Mammary microvascular endothelial cell (primary cell): ENCODE measurements at places on chromosomes 4 and X. TPM values are rescaled to one million over a fixed set of nuclear protein-coding genes. Genes with fewer than 3 reads are reported as not detected.

The CXCL6 gene
- total RNA-seq: 0.67 and 1.5 TPM in 2 replicates

The MAGEC2 gene
- not detected in 2 replicates for total RNA-seq

The SPANXD gene
- total RNA-seq: not detected in 2 replicates

The CDKL5 gene
- total RNA-seq: 1.5 and 1.9 TPM in 2 replicates

The SULT1E1 gene
- total RNA-seq: 0.34 TPM in 1 of 2 replicates, not detected in the other

The HDX gene
- 6.0 and 6.9 TPM in 2 replicates for total RNA-seq

The GYG2 gene
- 0.05 TPM in 1 of 2 replicates, not detected in the other for total RNA-seq

The MAGEC3 gene
- not detected in 2 replicates for total RNA-seq

The SUPT20HL2 gene
- not detected in 2 replicates for total RNA-seq

The ADGRG4 gene
- 0.07 and 0.10 TPM in 2 replicates for total RNA-seq

The DGKK gene
- total RNA-seq: not detected in 2 replicates

The SMPX gene
- total RNA-seq: not detected in 2 replicates

The JAKMIP1 gene
- total RNA-seq: not detected in 2 replicates

The TRMT2B gene
- total RNA-seq: 23.3 and 26.8 TPM in 2 replicates

The LRCH2 gene
- 2.9 and 3.3 TPM in 2 replicates for total RNA-seq

The TSPAN6 gene
- total RNA-seq: 25.7 and 28.0 TPM in 2 replicates

The SMIM31 gene
- not detected in 2 replicates for total RNA-seq
